Stomach (tissue), 19 donors: ENCODE measurements at places on chromosomes 7 and 10.
A peak's percentile ranks its signal among the peaks of the same experiment; 100 is the strongest.

DNA sequence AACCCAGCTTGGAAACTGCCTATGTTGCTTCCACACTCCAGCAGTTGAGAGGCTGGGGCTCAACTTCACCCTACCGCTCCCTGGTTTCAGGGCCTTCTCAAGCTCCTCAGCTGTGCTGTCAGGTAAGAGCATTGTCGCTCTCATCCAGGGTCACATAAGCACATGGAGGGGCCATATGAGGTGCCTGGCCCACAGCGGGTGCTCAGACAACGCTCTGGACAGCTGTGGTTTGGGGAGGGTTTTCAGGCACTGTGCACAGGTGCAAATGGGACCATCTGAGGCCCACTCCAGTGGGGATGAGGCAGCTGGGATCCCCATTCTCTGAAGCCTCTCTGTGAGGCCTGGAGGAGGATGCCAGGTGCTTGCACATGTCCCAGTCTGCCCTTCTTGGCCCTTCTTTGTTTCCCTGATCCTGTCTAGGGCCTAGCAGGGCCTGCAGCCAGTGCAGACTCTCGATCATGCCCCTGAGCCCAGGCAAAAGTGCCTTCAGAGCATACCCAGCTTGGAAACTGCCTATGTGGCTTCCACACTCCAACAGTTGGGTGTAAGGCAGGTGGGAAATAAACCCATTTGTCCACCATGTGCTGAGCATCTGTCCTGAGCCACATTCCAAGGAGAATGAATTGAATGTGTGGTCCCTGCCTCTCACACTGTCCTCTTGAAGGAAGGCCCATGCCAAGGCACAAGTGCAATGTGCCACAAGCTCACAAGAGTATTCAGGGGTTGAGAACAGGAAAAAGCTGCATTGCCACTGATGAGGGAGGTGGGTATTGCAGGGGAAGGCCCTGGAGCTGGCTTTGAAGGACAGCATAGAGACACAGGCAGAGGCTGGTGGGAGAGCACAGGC lies 40.3 kb downstream of the VSTM4 start:
- no peak for DNase-seq

- DNase-seq: no peak
These were observed 161.4 kb downstream of the RAPGEF5 start for GRCh38 chr7:22195397-22196172.

DNA sequence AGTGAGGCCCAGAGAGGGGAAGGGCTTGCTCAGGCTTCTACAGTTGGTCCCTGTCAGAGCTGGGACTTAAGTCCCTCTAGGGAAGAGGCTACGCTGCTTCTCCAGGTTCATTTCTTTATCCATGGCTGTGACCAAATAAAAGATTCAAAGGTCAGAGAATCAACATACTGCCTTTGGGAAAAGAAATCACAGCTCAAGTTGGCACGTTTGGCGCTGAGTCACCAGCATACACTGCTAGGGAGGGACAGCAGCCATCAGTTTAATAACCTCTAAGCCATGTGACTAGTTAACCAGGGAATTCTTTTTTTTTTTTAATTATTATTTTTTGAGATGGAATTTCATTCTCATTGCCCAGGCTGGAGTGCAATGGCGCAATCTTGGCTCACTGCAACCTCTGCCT lies 28.4 kb upstream of the CRHR2 start:
- DNase-seq: no peak

- DNase-seq: no peak
These were observed 339.4 kb upstream of the KIAA1217 start for GRCh38 chr10:23869548-23869947.

DNA sequence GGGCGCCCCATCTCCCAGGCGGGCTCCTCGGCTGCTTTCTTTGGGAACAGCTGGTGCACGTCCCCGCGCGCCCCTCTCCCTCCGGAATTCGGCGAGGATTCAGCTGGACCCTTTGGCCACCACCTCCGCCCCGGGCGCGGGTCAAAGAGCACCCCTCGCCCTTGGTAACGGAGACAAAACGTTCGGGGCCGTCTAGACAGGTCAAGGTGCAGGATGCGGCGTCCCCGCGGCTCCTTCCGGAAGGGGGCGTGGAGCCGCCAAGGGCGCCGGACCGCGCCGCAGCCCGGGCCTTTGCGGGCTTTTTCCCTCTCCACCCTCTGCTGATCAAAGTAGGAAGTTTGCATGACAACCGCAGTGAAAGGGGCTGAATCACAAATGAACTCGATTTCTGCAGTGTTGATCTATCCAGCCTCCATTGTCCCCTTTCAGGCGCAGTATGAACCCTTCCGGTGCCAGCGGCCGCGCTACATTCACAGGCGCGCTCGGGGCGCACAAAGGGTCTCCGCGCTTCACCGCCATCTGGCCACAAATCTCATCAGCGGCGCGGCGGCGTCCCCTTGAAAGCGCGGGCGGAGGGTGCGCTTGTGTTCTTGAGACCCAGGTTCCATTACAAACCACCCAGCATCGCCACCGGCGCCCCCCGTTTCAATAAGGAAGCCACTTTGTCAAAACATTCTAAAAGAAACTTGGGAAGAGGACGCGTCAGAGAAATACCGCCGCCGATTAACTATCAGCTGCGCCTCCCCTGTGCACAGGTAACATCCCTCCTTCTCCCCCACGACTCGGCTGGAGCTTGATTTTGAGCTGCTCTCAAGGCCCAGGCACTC lies 36.4 kb downstream of the CNPY1 start:
- DNase-seq: no peak

- no peak for DNase-seq
These were observed 143.4 kb upstream of the ZNF92 start for GRCh38 chr7:65230231-65230630.

- no peak for DNase-seq
These were observed 48.3 kb upstream of the CDC14C start for GRCh38 chr7:48876087-48876486.

- no peak for DNase-seq
These were observed 720.1 kb downstream of the PARD3 start for GRCh38 chr10:34094961-34095360.

- DNase-seq: no peak
These were observed 24.0 kb downstream of the COBL start for GRCh38 chr7:51292596-51292995.

GRCh38 chr10:104488439-104488832 lies 134.8 kb downstream of the CFAP58 start:
- no peak for DNase-seq

GRCh38 chr10:23402856-23403255 lies 36.0 kb upstream of the OTUD1 start:
- DNase-seq: no peak

GRCh38 chr7:102286237-102287110 lies at the start of gene SH2B2:
TSS of gene SH2B2 (plus strand) at chr7:102286868. CDS start at chr7:102300551, 13,683 bp downstream.
- DNase-seq: peak; percentile 85

DNA sequence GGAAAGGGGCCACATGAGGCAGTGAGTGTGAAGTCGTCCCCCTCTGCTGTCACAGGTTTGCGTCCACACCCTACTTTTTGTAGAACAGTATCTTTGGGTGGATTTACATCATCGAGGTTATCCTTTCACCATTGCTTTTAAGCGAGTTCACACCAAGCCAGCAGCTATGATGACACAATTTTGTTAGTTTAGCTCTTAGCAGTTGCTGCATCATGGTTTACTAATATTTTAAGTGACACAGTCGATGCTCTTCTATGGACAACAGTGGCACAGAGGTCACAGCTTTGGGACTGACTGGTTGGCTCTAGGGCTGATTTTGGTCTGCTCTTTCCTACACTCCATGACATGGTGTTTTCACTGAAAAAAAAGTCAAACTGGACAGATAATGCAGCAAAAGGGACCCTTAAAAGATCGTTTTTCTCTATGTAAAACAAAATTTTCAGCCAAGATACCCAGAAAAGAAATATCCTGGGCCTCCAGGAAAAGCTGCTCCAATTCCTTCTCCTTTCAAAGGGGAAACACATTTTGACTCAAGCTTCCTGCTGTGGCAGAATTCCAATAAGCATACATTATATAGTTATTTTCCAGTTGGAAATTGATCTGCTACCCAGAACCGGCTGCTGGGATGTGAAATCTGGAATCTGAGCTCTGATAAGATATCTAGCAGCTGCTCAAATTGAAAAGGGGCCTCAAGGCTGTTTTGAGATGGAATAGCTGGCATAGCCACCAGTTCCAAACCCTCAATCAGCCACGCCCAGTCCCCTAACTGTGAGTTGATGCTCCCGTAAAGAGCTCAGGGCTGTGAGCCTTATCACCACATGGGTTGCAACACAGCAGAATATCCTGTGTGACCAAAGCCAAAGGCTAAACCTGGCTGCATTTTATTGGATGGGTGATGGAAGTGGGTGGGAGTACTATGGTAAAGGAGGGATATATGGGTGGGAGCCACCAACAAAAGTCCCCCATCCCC lies 114.2 kb downstream of the SMURF1 start:
- DNase-seq: no peak

DNA sequence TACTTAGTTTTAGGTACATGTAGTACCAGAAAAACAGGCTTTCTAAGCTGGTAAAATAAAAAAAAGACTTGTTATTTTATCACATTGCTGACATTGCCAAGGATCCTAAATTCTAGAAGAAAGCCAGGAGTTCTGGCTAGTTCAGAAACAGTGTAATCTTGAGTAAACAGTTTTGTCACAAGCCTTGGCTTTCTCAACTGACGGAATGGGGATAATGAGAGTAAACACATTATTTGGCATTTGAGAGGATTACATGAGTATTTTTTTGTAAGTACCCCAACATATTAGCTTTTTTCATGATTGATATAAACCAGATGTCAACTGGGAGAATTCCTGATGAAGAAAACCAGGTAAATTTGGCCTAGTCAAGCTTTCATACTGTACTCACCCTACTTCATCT lies 269.8 kb downstream of the SORCS1 start:
- no peak for DNase-seq
